ENCODE measurements at places on chromosomes 16 and 17.

- DNase-seq = no peak
Observed at GRCh38 chr16:81975637-81976036, 35.6 kb downstream of the SDR42E1 start.

DNA sequence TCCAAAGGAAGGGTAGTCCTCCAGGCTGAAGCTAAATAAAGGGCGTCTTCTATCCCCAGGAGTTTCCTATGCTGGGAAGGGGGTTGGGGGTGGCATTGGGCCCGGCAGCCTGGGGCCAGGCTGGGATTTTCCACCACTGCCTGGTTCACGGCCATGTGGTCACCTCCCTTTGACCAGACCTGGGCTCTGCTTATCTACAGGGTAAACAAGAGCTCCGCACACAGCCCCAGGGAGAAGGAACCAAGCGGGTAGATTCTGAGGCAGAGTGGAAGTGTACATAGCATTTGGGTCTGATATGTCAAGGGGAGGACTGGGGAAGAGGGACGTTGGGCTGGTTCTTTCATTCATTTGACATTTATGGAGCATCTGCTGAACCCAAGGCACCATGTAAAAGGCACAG is 27.2 kb upstream of the TMEM220 start:
- DNase-seq = no peak

DNA sequence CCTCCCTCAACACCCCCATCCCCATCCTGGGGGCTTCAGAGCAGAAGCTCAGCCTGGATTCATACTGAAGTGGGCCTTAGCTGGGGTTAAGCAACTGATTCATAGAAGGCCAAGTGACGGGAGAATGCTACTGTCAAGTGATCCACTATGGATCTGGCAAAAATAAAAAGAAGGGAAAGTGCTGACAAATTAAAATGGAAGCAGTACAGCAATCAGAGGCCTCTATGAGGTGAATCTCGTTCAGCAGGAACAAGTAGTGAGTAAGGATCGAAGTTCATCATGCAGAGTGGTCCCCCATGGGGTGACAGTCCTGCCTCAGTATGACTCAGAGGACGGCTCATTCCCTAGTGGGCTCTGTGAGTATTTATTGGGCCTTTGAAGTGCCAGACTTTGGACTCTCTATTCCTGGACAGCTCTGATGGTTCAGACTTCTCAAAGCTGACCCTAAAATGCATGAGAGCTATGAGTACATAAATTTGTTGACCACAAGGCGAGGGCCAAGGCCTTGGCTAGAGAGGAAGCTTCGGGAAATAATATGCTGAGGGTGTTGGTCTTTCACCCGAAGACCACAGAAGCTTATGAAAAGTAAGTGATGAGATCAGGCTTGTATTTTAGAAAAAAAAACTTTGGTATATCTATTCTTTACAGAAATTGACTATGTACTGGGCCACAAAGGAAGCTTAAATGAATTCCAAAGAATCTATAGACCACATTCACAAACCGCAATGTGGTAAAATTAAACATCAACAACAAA is 5.3 kb upstream of the NSMCE1 start:
- DNase-seq = no peak

DNA sequence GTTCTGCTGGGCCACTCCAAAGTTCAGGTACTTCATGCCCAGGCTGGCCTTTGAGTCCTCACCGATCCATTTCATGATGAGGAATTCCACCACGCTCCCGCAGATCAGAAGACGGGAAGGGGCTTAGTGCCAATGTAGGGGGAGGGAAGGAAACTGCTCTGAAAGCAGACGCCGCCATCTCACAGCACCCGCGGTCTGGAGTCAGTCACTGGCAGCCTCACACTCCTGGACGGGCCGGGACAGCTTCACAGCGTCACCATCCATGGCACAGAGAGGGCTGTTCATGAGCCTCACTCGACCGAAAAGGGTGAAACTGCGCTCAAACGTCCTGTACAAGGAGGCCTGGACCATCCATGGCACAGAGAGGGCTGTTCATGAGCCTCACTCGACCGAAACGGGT is 62.0 kb downstream of the RPH3AL start:
- no peak for DNase-seq

DNA sequence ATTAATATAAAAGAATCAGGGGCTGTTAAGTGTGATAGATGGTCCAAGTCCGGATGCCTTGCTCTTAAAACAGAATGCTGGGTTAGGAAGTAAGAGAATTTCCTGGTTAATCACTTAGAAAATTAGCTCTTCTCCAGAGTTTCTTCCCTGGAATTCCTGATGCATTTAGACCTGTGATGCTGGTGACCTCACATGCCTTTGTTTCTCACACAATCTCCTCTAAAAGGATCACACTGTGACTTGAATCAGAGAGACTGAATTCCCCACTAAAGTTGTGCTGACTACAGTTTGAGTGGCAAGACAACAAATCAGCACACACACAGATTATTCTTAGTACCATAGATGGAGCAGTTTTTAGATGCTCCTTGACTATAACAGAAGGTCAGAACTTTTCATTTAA is 4.4 kb upstream of the RNF43 start:
- DNase-seq = no peak

DNA sequence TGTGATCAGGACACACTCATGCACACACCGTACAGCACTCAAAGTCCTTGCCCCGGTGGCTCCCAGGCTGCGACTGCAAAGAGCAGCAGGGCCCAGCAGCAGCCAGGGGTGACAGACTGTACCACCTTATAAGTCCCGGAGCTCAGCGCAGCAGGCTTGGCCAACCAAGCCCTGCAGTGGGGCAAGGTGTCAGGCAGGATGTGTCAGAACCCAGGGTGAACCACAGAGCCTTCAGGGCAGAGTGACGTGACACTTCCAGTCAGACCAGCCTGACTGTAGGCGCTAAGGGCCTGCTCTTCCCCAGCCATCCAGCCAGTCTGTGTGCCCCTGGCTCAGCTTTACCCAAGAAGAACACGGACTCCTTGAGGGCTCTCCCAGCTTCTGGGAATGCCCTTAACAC is 204.1 kb downstream of the COPRS start:
- DNase-seq = no peak

GRCh38 chr16:27476240-27476639 is 73.5 kb downstream of the GTF3C1 start:
- DNase-seq = no peak

DNA sequence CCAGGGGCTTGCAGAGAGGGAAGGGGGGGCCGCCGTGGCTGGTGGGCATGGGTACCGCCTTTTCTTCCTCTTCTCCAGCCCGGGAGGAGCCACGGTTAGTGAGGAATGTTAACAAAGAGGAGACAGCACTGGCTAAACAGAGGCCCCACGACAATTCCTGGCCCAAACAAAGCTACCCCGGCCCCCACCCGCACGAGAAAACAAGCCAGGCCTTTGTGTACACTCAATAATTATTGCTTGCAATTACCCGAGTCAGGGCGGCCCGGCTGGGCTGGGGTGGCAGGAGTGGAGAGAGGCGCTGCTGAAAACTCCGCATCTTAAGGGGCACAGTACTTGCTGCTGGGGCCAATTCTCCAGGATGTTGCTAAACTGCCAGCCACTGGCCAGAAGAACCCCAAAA is 56.4 kb downstream of the IRX5 start:
- DNase-seq = no peak

GRCh38 chr17:3602499-3602898 is 6.7 kb downstream of the TRPV1 start:
- DNase-seq = peak; percentile 32

GRCh38 chr17:27419156-27419555 is 37.1 kb upstream of the KSR1 start:
- no peak for DNase-seq

- DNase-seq = no peak
Observed at GRCh38 chr17:57603978-57604377, 141.1 kb downstream of the CCDC182 start.

DNA sequence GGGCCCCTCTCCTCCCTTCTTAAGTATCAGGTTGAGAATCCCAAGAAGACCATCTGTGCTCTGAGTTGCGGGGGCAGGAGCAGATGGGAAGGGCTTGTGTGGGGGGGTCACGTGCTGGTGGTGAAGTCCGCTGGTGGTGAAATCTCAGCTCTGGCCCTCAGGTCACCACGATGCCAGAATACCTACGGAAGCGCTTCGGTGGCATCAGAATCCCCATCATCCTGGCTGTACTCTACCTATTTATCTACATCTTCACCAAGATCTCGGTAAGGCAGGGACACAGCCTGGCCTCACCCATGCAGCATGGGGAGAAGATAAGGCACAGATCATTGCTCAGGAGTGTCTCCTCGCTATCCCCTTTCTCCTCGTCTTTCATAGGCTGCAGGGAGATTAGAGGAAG is 29.7 kb downstream of the SLC5A11 start:
- DNase-seq = no peak

DNA sequence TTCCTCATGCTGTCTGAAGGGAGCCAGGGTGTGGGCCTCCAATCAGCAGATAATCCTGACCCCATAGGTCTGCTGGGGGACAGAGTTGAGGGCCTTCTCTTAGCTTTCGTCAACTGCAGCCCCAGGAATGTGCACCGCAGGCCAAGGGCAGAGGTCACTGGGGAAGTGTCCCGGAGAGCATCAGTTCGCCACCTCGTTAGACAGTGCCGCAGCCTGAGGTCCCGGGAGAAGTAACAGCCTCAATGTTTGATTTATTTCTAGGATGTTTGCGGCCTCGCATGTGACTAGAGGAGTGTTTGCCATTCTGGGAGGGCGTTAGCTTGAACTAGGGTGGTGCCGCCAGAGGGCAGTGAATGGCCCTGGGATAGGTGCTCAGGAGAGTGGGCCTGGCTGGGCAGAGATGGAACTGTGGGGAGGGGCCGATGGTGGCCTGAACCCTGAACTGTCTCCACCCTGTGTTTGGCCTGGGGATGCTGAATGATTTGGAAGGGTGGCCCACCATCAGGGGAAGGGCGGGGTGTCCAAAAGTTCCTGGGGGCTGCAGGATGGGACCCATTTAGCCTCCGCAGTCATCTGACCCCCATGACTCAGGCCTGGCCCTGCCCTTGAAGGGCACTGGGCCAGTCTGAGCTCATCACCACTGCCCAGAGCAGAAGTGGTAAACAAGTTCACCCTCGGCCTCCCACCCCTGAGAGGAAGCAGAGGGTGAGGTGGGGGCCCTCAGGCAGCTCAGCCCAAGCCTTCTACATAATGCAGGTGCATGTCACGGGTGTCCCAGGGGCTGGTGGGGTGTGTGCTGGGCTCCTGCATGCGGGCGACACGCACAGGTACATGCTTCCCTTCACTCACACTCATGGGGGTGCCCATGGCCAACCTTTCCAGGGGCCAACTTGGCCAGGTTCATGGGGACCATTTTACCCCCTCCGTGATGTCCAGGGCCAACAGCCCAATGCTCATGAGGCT is 12.4 kb upstream of the TAC4 start:
- no peak for DNase-seq

DNA sequence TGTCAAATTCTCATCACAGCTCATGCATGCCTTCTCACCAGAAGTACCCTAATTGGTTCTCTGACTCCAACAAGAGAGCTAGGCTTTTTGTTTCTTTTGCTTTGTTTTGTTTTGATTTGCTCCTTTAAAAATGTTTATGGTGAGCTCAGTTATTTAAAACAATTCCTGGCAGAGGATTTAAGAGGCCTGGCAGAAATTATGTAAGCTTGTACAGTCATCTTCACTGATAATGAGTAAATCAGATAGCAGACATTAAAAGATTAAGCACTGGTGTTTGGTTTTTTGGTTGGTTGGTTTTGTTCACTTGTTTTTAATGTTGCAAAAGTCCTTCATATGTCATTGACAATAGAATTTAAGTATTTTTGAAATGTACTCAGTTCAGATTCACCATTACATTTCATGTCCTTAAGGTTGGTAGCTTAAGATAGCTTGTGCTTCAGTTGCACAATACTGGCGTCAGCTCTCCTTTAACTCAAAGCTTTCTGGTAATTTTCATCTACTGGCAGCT is 378.9 kb downstream of the CDH13 start:
- peak; percentile 27 for DNase-seq

GRCh38 chr17:37086334-37086733 is 137.6 kb downstream of the AATF start:
- DNase-seq = no peak

GRCh38 chr17:37488607-37489196 is 989 bp upstream of the DUSP14 start:
- DNase-seq = peak; percentile 95

All from HCEC 1CT (cell line).